NCI-H226 (cell line): ENCODE measurements at places on chromosomes 13 and 19.

GRCh38 chr19:23263870-23264590, 13.8 kb upstream of the ZNF724 start:
- DNase-seq: peak; percentile 5

GRCh38 chr19:46192992-46193650, 36.4 kb upstream of the IGFL1 start:
- peak; percentile 54 for DNase-seq

GRCh38 chr19:2236064-2236313, 140 bp downstream of the PLEKHJ1 start:
- DNase-seq: no peak

- no peak for DNase-seq
These were observed 7.3 kb downstream of the ZNF555 start for GRCh38 chr19:2848616-2849015.

DNA sequence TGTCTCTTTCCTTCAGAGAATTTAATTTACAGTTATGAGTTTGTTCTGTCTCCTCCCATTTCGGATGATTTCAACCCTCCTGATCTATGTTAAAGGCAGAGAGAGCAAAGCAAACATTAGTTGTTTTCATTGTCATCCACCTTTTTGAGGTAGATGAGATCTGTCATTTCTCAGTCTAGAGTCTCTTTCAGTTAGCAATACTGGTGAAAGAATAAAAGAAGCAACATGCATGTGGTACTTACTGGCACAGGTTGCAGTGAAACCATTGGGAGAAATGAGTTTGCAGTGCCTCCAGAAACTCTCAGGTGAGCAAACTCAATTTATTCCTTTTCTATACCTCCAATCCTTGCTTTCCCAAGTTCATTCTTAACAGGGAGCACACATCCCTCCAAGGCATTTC, 99.4 kb downstream of the RBM26 start:
- no peak for DNase-seq

- no peak for DNase-seq
These were observed 98.2 kb downstream of the ING1 start for GRCh38 chr13:110811771-110812120.

DNA sequence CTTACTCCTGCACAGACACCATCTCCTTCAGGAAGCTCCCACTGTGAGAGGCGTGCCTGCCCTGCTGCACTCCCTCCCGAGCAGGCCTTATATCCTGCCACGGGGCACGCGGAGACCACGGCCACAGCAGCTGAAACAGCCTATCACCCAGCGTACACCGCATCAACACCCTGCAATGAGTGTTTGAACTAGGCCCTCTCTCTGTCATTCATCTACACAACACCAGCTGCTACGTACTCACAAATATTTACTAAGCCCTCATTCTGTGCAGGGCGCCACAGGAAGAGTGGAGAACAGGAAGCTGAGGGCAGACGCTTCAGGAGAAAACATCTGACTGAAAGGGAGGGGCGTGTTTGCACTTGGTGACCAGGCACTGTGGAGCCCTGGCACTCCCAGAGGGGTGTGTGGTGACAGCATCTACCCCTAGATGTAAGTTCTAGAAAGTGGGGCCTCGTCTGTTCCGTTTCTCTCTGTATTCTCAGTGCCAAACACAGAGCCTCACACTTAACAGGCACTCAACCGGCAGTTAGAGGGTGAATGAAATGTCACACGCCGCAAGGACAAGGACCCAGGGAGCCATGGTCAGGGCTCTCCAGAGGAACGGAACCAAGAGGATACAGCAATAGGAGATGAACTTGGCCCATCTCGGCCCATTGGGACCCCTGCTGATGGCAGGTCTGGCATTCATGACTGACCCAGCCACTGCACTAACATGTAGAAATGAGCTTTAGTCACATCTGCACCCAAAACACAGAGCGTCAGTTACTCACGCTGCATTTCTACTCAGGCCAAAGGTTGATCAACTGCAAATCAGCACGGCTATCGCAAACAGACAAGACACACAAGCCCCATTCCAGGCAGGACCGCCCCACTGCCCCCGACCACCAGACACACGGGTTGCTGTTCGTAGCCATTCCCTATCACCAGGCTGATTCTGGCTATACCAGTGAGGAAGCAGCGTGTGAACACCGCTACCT, 15.7 kb downstream of the RANBP3 start:
- no peak for DNase-seq
